ENCODE measurements at places on chromosomes 7 and 10. TPM values are rescaled to one million over a fixed set of nuclear protein-coding genes. Genes with fewer than 3 reads are reported as not detected.

Gene POP7
- 34.5 TPM for total RNA-seq

Gene SRRM3
- total RNA-seq = 3.1 TPM

DNA sequence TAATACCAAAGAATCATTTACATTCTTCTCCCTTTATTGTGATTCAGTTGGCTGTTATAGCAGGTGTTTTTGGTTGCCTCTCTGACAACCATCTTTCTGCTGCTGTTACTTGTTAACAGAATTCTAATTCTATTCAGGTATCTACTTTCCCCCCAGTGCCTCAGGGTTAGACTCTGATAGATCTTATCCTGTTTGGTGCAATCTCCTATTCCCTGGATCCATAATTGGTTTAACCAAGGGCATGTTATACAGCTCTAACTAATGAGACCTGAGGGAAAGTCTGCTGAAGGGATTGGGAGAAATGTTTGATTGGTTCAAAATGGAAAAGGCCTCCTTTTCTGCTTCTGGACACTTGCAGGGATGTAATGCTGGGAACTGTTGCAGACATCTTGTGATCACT, 161.5 kb downstream of the GPR158 start:
- H3K36me3 ChIP-seq = no peaks in the 10 kb centered on the region
- no peaks in the 10 kb centered on the region for H3K27me3 ChIP-seq
- no peaks in the 10 kb centered on the region for H3K4me1 ChIP-seq
- H3K27ac ChIP-seq = no peak overlapping the region
- no peak overlapping the region for H3K4me3 ChIP-seq
- DNase-seq = no peak

GRCh38 chr7:36583318-36583717, 141.0 kb downstream of the AOAH start:
- no peaks in the 10 kb centered on the region for H3K27me3 ChIP-seq
- no peaks in the 10 kb centered on the region for H3K36me3 ChIP-seq
- no peak for DNase-seq
- H3K27ac ChIP-seq = no peak overlapping the region
- H3K4me1 ChIP-seq = no peaks in the 10 kb centered on the region
- no peak overlapping the region for H3K4me3 ChIP-seq

DNA sequence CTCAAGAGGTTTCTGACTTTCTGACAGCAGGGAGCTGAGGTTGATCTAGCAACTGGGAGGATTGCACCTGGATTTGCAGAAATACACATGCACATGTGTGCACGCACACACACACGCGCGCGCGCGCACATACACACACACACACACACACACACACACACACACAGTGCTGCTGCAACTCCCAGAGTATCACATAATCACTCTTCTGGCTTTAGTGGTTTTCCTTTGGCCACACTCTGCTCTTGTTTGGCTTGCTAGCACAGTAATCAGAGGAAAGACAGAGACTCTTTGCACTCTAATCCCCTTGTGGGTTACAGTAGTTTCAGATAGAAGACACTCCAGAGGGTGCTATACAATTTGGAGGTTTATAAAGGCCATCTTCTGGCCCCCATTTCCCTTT, 705.0 kb downstream of the AUTS2 start:
- H3K27ac ChIP-seq = no peak overlapping the region
- H3K36me3 ChIP-seq = no peaks in the 10 kb centered on the region
- H3K27me3 ChIP-seq = no peaks in the 10 kb centered on the region
- H3K4me3 ChIP-seq = no peak overlapping the region
- DNase-seq = no peak

All from tibial nerve (tissue), 4 donors.